H1 (cell line): ENCODE measurements at places on chromosomes 1 and 21.

- no peak for DNase-seq
Measured at GRCh38 chr1:179175011-179175841, 54.3 kb downstream of the ABL2 start.

DNA sequence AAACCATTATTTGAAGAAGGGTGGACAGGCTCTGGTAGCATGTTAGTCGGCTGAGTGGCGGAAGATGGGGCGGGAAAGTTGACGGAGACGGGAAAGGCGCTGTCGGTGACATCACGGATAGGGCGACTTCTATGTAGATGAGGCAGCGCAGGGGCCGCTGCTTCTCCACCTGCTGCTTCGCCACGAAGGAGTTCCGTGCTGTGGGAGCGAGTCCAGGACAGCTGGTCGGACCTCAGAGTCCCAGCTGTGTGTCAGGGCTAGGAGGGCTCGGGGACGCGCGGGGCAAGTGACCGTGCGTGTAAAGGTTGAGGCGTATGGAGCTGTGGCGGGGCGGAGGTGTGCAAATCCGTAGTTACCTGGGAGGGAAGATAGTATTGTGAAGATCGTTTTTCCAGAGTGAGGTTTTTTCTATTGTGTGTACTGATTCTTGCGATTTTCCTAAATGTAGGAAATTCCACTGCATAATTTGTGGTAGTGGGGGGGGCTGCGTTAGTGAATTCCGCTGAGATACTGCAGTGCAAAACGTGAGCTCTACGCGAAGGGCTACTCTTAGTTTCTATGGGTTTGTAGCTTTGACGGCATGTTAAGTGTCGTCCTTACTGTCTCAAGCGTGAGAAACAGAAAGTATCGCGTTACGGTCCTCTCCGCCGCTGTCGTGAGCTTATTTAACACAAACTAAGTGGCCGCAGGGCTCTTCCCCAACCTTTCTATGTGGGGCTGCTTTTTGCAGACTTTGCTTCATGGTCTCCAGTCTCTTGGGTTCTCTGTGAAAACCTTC is 111.2 kb upstream of the NBPF11 start:
- DNase-seq: peak; percentile 86

DNA sequence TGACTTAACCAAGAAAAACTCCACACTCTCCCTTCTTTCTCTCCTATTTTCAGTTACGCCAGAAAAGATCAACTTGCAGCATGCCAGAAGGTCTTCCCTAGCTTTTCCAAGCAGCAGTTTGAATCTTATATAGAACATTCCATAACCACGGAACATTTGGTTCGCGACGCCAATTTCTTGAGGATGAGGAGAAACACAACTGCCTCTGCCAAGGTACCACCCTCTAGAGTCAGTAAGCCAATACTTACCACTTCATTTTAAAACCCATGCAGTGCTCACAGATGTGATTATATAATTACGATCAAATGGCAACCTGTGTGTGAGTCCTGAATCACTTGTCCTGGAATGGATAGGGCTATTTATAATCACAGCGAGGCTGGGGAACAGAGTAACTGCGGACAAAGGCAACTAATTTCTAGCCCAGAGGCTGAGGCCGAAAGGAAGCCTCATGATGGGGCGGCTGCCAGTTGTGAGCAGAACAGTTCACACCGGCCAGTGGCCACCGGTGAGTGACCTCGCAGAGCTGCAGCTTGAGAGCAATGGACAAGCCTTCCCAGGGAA is 43.2 kb upstream of the BACE2 start:
- no peak for DNase-seq

DNA sequence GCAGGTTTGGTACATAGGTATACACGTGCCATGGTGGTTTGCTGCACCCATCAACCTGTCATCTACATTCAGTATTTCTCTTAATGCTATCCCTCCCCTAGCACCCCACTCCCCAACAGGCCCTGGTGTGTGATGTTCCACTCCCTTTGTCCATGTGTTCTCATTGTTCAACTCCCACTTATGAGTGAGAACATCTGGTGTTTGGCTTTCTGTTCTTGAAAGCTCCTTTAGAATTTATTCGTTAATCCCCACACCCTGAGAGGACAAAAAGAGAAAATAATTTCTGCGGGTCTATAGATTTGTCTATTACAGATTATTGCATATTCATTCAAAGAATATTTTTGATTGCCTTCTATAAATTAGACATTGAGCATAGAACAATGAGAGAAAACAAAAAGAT is 455.5 kb downstream of the PLPP3 start:
- DNase-seq: no peak

DNA sequence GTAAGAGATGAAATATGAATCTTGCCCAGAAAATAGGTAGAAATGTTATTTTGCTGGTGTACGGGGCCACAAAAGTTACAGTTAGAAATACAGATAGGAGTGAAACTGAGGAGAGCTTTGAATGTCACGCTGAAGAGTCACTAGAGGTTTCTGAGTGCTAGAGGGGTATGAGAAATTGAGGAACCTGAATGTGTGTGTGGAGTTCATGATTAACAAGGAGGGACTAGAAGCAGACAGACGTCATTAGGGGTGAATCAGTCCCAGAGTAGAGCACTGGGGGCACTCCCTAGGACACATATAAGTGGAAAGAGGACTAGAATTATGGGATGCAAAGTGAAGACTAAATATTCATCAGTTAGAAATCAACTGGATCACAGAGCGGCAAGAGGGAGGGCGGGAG is 188.9 kb upstream of the MAP1LC3C start:
- DNase-seq: no peak

GRCh38 chr21:40819071-40819900 is 27.7 kb downstream of the DSCAM start:
- DNase-seq: no peak

DNA sequence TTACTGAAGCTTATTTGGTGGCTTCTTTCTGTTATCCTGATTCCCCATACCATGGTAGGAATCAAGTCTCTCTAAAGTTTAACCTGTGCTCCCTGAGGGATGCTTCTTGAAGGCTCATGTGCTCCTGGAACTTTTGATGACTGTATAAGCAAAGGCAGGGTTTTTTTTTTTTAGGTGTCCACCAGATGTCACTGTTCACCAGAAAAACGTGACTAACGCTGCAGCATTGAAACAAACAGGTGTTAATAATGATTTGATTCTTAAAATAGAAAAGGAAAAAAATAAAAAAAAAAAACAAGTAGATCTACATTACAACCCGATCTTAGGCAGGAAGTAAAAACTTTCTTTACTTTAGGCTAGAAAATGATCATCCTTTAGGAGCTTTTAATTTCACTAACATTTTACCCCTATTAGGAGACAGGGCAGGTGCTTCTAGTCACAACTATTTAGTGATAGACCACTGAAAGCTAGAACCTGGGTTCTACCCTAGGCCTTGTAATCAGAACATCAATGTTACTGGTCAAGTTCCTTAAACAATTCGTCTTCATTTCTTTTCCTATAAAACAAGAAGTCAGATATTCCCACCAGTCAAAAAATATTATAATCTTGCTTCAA is 223.0 kb downstream of the PLA2G4A start:
- DNase-seq: no peak

DNA sequence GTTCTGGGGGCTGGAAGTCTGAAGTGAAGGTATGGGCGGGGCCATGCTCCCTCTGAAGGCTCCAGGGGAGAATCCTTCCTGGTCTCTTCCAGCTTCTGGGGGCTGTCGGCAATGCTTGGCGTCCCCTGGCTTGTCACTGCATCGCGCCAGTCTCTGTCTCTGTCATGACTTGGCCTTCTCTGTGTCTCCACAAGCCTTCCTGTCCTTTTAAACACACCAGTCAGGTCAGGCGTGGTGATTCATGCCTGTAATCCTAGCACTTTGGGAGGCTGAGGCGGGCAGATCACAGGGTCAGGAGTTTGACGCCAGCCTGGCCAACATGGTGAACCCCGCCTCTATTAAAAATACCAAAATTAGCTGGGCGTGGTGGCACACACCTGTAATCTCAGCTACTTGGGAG is 125.3 kb downstream of the ACTL8 start:
- no peak for DNase-seq
